RPMI7951 (cell line): ENCODE measurements at places on chromosomes 7 and 10. TPM values are rescaled to one million over a fixed set of nuclear protein-coding genes. Genes with fewer than 3 reads are reported as not detected.

DNA sequence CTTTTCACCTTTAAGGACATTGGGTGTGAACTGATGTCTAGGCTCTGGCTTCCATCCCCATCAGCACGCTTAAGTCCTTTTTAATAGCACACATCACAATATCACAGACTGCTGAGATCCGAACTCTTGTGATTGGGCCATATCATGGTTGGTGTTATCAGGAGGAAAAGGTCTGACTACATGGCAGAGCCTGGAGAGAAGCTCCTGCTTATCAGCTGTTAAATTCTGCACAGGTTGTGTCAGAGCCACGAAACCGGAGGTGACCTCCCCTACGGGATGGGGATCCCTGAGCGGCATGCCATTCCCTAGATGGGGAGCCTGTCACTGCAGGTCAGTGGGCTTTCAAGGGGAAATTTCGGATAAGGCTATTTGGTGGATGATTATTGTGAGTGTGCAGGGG lies 182.4 kb downstream of the INHBA start:
- no peak for DNase-seq

Gene AZGP1
- 2.1 and 2.2 TPM in 2 replicates for total RNA-seq

Gene NEUROD6
- total RNA-seq = not detected in 2 replicates

GRCh38 chr10:78953113-78953798 lies 115.5 kb upstream of the ZMIZ1 start:
- peak; percentile 99 for DNase-seq

Gene CRPPA
- 2.8 and 3.4 TPM in 2 replicates for total RNA-seq

- DNase-seq = no peak
Measured at GRCh38 chr7:37277513-37277912, 171.2 kb downstream of the ELMO1 start.

Gene PLA2G12B
- total RNA-seq = not detected in 2 replicates

DNA sequence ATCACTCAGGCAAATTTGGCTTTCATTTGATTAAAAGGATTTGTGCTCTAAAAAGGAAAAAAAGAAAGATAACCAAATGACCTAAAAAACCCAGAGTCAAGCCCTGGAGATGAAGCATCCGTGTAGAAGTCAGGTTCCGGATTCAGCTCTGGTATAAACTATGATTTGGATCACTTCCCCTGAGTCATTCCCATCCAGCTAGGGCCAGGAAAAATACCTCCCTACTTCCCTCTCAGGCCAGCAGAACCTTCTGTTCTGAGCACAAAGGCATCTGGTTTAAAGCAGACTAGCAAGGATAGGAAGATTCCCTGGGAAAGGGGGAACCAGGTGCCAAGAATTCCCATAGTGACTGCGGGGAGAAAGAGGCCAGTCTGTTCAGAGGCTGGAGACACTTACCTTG lies 25.7 kb upstream of the NDST2 start:
- no peak for DNase-seq

Gene ZNF239
- 2.2 and 2.4 TPM in 2 replicates for total RNA-seq

- no peak for DNase-seq
Measured at GRCh38 chr10:92789067-92789466, 59.3 kb upstream of the EXOC6 start.

DNA sequence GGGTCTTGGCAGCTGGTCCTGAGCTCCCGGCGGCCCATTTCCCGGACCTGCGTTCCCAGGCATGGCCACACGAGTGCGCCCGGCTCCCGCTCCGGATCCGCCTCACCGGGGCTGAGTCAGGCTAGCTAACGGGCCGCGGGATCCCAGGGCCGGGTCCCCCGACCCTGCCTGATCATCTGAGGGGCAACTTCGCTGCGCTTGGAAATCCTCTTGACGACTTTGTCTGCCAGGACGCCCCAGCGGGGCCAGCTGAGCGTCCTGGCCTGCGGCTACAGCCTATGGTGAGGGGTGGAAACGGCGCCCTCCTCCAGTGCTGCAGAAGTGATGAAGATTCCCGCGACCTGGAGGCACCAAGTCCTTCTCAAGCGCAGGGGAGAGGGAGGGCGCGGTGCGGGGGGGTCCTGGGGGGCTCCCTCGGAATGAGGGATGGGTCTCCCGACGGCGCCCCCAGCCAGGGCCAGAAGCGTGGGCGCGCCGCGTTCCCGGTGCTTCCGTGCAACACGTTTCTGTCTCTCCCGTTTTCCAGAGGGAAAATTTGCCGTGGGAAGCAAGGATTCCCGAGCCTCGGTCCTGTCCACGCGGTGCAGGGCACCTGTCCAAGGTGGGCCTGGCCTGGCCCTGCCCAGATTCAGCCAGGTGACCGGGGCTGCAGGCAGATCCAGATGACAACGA lies 212.4 kb downstream of the CCSER2 start:
- DNase-seq = peak; percentile 53

Gene LIPN
- total RNA-seq = not detected in 2 replicates

DNA sequence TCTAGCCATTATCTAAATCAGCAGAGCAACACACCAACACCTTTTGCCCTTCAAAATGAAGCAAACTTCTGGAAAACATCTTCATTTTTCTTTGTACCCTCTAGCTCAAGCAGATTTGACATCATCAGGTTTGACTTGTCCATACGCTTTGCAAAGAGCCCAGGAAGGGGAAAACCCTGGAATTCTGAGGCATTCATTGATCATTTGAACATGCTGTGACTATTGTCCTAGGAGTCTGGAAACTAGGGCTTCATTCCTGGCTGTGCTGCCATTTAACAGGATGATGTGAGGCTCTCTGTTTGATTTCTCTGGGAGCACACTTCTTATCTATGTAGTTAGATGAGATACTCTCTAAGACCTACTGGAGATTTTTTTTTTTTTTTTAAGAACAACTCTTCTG lies 23.5 kb downstream of the GATA3 start:
- no peak for DNase-seq

Gene MICU1
- total RNA-seq = 38.9 and 50.6 TPM in 2 replicates

- DNase-seq = no peak
Measured at GRCh38 chr10:50850578-50851230, 34.7 kb downstream of the A1CF start.

DNA sequence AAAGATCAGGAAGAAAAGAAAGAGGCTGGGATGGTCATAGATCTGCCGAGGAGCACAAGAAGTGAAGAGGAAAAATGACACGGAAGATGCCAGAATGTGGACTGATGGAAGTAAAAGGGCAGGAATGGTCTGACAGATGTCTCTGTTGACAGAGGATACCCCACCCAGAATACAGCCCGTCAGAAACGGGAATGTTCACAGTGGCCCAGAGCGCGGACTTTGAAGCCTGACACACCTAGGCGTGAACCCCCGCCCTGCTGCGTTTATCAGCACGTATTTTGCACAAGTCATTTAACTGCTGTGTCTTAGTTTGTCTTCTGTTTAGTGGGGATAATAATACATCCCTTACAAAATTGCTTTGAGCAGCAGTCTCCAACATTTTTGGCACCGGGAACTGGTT lies 27.1 kb downstream of the AKR1B1 start:
- DNase-seq = no peak

DNA sequence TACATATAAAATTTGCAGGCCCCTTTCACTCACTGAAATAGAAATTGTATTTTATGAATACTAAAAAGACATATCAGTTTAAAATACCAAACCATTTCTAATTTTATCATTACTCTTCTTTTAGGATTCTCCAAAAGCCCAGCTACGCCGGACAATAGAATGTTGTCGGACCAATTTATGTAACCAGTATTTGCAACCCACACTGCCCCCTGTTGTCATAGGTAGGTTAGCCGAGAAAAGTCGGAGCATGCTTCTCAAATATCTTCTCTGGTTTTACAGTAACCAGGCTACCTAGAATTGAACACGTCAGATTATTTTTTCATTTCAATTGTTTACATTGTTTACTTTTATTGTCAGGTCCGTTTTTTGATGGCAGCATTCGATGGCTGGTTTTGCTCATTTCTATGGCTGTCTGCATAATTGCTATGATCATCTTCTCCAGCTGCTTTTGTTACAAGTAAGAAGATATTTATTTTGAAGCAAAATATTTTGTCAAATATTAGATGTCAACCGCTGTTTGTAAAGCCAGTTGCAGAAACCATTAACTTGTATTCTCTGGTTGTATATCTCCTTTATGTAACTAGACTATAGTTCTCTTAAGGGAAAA lies 57.6 kb downstream of the MMRN2 start:
- peak; percentile 46 for DNase-seq

Gene ANKRD7
- total RNA-seq = 2.3 and 4.6 TPM in 2 replicates

- no peak for DNase-seq
Measured at GRCh38 chr7:83053965-83054364, 108.7 kb downstream of the PCLO start.

Gene CUBN
- total RNA-seq = 0.98 and 2.9 TPM in 2 replicates

DNA sequence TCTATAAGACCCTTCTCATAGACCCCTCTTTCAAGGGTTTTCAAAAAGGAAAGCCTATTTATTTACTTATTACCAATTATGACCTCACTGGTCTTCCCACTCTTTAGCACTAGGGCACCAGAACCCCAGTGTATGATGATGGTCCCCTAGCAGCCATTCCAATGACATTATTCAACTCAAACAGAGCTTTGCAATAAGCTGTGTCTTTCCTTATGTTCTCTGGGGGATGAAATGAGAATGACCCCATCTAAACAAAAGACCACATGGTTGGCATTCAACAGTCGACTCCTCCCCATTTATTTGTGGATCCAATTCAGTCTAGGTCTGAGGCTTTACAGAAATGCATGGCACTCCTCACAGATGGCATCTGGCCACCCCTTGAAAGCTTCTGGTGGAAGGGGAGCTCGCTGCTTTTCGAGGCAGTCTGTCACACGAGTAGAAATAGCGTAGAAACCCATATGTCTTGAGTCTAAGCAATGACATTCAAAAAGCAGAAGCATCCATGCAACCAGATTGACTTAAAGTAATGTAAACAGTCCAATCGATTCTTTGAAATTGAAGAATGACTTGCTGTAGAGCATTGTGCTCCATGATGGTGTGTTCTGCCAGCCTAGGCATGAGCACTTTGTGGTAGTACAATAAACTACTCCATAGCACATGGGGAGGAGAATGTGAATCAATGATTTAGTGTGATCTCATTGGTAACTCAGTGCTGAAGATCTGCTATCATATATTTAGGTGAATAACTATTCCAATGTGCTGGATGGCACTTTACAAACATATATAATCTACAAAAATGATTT lies 29.8 kb downstream of the NRP1 start:
- no peak for DNase-seq

DNA sequence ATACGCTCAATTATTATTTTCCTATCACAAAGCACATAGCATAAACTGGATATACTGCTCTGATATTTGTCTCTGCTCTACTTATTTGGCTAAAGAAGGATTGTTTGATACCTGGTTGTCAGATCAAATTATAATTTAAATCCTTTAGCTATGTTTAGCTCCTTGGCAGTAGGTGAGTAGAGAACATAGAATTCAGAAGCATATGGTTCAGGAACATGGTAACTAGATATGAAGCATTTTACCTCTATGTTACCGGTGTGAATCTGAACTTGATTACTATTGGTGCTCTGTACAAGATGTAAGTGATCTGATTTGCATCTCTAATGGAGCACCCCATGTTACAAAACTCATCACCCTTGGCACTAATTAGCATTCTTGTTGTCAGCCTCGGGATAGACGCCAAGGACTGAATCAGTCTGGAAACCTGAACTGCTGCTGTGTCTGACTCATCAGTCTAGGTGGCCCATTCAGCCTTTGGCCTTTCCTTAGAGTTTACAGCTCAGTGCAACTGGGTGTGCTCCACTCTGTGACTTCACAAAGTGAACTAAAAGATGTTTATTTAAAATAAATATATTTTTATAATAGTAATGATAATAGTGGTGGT lies 12.3 kb upstream of the MYPN start:
- peak; percentile 91 for DNase-seq

Gene NEURL1
- not detected in 2 replicates for total RNA-seq

DNA sequence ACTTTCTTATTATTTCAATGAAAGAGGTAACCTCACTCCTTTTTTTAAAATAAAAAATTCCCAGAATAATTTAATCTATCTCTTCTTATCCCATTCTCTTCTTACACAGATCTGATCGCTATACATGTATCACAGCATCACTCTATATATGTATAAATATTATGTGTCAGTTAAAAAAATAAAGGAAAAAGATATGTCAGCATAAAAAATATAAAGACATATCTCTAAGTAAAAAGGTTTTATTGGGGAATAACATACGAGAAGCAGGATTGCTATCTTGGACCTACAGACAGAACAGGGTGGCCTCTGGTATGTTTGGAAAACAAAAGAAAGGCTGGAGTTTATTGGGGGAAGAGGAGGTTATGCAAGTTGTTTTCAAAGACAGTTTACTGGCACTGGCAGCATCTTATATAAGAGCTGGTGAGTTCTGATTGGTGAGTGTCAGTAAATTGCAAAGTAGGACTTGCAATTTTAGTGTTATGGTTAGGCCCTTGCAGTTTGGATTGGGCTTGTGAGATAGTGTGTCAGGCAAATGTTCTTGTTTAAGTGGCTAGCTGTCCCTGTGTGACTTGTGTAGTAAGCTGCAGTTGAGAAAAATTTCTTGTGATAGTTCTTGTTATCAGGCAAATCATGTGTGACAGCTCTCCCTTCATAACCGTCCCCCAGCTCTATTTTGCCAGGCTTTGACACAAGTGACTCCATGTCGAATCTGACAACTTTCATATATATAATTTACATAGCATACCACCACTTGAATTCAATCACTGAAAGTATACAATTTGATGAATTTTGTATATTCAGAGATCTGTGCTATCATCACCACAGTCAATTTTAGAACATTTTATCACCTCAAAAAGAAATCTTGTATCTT lies 118.2 kb downstream of the HBP1 start:
- no peak for DNase-seq

DNA sequence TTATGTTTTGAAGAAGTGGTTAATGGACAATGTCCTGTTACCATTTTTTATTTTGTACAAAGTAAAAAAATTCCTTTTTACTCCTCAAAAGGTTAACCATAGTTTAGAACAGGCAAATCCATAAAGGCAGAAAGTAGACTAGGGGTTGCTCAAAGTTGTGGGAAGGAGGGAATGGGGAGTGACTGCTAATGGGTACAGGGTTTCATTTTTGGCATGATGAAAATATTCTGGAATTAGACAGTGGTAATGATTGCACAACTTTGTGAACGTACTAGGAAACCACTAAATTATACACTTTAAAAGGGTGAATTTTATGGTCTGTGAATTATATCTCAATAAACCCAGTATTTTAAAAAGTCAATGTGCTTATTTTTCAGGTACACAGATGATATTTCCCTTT lies 35.4 kb upstream of the CDK14 start:
- DNase-seq = no peak

DNA sequence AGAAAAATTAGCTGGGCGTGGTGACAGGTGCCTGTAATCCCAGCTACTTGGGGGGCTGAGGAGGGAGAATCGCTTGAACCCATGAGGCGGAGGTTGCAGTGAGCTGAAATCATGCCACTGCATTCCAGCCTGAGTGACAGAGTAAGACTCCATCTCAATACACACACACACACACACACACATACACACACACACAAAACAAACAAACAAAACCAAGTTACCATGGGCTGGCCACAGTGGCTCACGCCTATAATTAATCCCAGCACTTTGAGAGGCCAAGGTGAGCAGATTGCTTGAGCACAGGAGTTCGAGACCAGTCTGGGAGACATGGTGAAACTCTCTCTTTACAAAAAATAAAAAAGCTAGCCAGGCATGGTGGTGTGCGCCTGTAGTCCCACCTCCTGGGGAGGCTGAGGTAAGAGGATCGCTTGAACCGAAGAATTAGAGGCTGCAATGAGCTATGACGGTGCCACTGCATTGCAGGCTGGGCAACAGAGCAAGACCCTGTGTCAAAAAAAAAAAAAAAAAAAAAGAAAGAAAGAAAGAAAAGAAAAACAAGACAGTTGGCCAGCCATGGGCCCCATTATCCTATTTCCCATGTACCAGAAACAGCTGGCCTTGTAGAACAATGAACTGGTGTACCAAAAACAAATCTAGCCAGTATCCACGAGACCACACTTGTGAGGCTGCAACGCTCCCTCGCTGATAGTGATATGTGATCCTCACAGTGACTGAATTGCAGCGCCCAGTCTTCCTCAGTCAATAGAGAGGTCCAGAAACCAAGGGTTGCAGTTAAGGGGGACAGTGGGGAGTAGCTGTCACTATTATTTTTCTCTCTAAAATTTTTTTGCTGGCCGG lies 6.6 kb upstream of the AGFG2 start:
- DNase-seq = no peak
